Activated naive CD4-positive, alpha-beta T cell treated with anti-CD3 and anti-CD28 coated beads for 36 hours (primary cell): ENCODE measurements at places on chromosomes 3 and 15.
A peak's percentile ranks its signal among the peaks of the same experiment; 100 is the strongest.

DNA sequence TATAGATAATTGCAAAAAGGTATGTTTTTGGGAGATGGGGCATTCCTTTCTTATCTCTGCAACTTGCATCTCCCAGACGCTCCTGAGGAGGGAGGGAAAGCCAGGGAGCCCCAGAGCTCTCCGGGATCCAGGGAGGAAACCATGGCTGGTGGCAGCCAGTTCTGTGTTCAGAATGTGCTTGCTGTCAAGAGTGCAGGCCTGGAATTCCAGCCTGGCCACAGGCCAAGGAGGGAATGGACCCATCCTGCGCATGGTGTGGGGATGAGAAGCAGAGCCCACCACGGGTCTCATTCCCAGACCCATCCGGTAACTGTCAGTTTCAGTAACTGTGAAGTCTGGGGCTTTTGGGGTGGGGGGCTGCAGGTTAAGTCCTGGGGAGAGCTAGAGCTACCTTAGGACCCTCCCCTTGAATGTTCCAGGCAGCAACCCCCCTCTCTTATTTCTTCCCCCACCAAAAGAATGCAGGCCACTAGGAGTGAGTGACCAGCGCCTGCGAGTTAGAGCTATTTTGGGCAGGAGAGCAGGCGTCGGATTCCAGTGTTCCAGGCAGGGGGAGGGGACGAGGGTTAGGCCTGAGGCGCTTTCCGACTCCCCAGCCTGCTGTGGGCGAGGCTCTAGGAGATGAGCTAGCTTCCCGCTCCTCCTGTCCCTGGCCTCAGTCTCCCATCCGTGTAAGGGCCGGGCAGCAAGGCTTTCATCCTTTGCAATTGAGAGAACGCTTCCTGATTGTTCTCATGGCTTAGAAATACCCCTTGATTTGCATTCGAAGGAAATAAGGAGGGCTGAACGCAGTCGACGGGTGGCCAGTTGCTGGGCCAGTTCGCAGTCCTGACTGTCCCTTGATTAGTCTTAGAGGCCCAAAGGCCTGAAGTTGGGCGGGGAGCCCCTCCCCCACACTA is 781 bp upstream of the DAG1 start:
- no peak for DNase-seq

DNA sequence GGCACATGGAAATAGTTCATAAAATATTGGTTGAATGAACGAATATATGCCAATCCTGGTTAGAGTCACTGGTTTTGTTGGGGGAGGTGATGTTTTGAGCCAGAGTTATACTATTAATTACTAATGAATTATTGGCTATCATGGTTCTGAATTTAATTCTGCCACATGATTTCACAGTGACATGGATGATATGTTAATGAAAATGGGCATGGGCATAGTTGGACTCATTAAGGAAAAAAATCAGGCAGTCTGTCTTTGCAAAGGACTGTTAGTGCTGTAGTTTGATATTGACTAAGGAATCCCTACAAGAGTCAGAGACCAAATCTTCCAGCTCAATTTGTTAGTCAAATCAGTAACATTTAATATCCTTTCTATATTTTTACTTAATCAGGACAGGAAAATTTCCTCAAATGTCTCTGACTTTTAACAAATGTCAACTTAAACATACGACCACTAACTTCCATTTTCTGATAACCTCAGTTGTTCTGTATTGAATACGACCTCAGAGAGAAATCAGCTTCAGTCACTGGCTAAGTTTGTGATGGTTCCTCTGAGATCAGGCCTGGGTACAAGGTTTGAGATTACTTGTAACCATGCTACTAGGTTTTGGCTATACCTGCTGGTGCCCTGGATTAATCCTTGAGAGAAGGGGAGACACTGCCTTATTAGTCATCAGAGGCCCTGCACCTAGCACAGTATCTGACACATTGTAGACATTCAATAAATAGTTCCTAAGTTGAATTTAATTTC is 13.3 kb downstream of the NFKBIZ start:
- DNase-seq, result no peak

DNA sequence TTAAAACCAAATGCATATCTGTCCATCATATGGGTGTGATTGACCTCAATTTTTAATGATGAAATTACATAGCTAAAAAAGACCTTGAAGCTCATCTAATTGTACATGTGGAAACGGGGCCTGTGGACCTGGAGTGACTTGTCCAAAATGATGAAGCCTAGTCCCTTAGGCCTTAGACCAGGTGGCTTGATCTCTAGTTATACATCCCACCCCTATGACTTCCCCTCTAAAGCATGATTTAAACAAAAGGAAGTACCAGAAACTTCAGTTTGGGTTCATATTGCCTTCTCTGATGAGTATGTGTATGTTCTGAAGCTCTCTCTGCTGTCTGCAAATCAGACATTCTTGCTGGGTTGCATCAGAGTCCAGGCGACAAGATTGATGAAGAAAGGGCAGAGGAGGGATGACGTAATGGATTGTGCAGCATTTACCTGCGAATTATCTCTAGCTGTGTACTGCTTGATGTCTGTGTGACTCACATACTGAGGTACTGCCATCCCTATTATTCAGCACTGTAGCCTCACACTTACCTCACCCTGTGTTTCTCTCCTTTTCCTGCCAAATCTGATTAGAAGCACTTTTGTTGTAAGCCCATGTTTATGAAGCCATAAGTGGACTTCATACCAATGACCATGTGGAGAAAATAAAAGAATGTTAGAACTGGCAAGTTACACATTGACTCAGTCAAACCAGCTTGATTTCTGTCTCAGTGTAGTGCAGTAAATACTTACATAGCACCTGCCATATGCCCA is 111.5 kb downstream of the FILIP1L start:
- DNase-seq, result peak; percentile 8

GRCh38 chr3:156721687-156722618 is 47.6 kb downstream of the TIPARP start:
- no peak for DNase-seq
